Activated CD4-positive, alpha-beta T cell treated with anti-CD3 and anti-CD28 coated beads for 4 hours (primary cell): ENCODE measurements at places on chromosomes 16 and 17.

DNA sequence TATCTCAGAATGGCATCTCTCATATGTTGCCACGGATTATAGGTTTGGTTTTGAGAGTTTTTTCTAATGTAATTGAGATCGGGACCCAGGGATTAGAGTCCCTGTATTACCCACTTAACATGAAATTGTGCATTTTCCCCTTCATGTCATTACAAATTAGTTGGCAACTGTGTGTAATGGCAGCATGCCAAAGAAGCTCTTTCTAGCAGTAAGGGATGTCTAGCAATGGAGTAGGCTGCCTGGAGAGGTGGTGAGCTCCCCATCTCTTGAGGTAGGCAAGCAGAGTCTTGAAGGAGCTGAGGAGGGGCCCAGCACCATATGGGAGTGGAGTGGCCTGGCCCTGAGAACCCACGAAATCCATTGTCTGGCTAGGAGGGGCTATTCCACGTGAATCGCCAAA is 10.0 kb upstream of the KATNB1 start:
- DNase-seq: no peak

- no peak for DNase-seq
These were observed 9.4 kb downstream of the GJC1 start for GRCh38 chr17:44820631-44821212.

GRCh38 chr17:2423271-2423670 is 22.4 kb upstream of the MNT start:
- no peak for DNase-seq

GRCh38 chr16:88525663-88525990 is 44.6 kb upstream of the ZC3H18 start:
- no peak for DNase-seq

DNA sequence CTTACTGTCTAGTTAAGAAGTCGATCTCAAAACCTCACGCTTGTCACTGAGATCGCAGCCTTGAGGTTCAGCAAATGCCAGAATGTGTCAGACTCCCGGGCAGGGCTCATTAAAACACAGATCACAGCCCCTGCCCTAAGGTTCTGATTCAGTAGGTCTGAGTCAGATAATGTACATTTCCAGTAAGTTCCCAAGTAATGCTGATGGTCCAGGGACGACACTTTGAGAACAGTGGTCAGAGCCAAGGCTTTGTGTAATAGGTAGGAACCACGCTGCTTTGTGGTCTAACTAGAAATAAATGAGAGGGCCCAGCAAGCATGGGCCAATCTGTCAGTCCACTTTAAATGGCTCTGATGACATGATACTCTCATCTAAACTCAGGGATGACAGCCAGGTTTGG is 228.6 kb downstream of the ZFHX3 start:
- DNase-seq: no peak

GRCh38 chr16:73390936-73391335 is 343.0 kb upstream of the ZFHX3 start:
- DNase-seq: no peak

DNA sequence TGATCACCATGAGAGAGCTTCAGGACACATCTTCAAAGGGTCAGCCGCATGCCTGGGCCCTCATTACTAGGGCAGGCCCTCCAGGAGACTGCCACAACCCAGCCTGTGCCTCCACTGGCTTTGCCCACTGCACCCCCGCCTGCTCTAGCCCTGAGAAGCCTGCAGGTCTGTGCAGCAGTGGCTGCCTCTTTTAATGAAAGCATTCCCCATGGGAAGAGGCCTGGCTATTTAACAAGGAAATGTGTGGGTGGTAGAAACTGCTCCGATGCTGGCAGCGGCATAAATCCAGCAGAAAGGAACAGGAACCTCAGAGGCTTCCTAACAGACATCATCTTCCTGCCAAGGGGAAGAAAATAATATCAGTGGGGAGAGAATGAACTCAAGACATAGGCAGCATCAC is 375 bp upstream of the KRT32 start:
- DNase-seq: no peak

- no peak for DNase-seq
These were observed 126.1 kb downstream of the IRX5 start for GRCh38 chr16:55056585-55057401.
